NCI-H1092 treated with DMSO at 0.1 percent for 48 hours (cell line): ENCODE measurements at places on chromosomes 4 and X.
A peak's percentile ranks its signal among the peaks of the same experiment; 100 is the strongest.

DNA sequence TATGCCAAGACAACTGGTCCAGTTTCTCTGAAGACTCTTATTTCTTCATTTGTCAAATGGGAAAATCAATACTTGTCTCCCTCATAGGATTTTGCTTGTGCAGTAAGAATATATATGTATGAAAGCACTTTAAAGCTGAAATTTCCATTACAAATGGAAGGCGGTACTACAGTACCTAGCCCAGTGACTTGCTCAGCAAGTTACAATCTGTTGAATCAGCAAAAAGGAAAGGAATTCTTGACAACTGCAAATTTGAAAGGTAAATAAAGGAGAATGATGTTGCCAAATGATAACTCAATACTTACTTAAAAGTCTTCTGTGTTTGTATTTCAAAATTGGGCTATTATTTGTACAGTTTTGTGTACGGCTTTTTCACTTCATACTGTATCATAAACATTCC, 71.1 kb downstream of the PKD2 start:
- DNase-seq = no peak

- DNase-seq = no peak
These were observed 429.0 kb upstream of the NWD2 start for GRCh38 chr4:36815536-36815935.

DNA sequence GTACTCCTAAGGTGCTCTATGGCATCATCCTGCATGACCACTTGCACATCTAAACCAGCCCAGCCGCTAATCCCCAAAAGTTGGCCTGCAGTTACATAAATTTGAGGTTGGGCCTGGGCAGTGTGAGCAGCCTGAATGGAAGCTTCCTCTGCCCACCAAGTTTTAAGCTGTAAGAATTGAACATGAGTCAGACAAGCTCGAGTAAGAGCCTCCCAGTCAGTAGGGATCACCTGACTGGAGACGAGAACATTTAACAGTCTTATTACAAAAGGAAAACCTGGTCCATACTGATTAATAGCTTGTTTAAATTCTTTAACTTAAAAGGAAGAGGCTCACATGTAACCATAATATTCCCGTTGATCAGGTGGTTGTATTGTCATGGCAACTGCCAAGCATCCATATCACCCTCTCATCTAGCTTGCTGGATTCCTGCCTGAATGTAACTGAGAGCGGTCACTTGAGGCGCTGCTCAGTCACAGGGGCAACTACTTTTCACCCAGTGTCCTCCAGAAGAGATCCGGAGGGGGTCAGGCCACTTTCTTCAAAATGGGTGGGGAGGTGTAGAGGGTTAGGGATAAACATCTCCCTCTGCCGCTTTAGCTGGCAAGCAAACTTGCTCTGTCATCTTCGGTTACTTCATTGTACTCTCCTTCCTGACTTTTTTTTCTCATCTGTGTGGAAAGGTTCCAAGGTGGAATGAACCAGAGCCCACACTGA, 56.6 kb upstream of the WDR1 start:
- DNase-seq = peak; percentile 44

DNA sequence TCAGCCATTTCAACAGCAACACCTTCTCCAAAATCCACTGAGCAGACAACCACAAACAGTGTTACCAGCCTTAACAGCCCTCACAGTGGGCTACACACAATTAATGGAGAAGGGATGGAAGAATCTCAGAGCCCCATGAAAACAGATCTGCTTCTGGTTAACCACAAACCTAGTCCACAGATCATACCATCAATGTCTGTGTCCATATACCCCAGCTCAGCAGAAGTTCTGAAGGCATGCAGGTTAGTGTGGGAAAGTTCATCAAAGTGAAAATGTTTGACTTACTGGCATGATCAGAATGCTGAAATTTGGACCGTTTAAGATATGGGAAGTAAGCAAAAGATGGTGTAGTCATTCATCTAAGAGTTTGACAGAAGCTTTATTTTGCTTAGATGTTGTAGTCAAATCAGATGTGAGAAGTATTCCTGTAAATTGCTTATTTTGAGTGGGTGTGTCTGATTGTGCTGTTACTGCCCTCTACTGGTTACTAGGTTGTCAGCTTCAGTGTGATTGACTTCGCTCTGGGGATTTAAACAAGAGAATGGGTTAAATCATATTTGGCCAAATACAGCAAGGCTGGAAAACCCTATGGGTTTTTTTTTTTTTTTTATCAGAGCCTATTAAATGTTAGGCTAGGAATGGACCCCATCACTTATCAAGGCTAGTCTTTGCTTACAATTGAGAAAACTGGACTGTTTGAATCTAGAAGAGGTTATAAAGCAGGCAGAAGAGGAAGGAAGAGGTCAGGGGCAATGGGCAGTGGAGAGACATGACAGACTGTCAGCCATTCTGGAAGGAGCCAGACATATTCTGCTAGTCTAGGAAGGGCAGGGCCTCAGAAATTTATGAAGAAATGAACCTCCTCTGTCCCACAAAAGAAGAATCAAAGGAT, 130.3 kb downstream of the DIPK2B start:
- DNase-seq = peak; percentile 16

DNA sequence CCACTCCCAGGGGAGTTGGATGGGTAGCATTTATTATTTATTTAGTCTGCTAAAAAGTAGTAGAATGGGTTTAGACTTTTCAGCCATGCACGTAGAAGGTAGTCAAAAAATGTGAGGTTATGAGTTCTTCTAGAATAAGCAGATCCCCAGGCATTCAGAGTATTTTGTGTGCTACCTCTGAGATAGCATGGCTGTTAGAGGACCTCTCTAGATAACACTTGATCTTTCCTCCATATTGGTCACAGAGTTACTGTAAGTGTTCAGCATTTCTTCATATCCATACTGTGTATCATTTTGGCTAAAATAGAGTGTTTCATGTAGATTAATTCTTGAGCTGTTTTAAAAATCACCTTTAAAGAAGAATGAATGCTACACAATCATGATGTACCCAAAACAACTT, 58.4 kb downstream of the KLHL5 start:
- no peak for DNase-seq

GRCh38 chr4:76383001-76383400, 37.9 kb downstream of the CCDC158 start:
- no peak for DNase-seq

DNA sequence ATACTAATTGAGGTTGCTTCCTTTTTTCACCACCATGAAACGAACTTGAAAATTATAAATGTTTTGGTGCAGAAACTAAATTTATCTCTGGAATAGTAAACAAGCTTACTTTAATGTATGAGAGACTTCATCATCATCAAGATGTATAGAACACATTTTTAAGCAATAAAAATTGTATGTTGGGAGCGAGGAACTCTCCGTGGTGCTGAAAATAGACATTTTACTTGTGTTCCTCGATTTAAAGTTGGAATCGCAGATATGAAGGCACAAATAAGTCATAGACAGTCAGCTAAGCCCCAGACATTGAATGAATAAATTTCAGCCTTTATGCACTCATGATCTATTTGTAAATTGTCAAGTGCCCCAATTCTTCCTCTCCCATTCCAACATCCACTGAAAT, 310.7 kb downstream of the STK32B start:
- no peak for DNase-seq

DNA sequence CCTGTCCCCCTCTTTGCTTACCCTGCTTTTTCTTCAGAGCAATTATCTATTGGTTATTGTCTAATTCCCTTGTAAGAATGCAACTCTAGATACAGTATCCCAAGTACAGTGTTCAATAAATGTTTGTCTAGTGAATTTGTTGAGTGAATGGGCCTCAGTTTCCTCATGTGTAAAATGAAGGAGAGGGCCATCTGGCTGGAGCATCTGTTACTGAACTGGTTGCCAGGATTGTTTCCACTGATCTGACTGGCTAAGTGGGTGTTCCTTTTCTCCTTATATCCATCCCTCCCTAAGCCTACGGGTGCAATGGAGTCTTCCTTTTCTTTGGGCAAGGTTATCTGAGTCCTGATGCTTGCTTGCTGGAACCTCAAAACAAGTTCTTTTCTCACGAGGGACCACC, 185.2 kb upstream of the RPS6KA3 start:
- no peak for DNase-seq

DNA sequence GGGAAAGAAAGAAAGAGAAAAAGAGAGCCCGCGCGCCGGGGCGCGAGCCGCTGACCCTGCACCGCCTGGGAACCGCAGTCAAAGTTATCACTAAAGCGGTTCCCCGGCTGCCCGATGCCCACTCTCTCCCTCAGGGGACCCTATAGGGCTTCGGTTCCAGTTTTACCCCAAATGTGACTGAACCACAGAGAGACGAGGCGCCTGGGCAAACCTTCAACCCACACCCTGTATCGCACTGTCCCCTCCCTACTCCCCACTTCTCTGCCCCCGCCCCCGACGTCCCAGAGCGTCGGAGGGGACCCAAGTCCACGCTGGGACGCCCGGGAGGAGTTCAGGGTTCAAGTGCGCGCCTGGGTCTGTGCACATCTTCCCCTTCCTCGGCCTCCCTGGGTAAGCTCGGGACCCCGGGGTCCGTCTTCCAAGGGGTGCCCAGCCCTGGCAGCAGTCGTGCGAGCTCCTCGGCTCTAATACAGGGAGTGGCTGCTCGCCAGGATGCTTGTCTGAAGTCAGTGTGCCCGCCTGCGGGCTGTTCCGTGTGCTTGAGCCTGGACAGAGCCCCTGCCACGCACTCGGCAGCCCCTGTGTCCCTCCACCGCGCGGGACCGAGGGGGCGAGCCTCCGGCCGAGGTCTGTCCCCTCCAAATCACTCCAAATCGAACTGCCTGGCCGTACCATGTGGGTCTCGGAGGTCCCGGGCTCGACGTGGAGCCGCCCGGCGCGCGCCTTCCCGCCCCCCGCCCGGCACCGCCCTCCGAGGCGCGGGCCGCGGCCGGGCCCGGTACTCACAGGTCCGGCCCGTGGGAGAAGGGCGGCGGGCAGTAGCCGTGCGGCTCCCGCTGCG, 960 bp downstream of the TRPC3 start:
- DNase-seq = no peak

DNA sequence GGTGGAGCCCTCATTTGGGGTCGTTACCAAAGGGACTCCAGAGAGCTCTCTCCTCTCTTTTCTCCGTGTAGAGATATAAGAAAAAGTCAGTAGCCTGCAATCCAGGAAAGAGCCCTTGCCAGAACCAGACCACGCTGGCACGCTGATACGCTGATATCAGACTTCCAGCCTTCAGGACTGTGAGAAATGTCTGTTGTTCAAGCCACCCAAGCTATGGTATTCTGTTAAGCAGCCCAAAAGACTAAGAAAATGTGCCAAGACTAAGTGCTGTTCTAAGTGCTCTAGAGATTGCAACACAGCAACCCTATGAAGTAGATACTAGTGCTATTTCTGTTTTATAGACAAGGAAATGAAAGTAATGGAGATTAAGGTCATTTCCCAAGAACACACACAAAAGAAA, 205.7 kb downstream of the CAMK2D start:
- no peak for DNase-seq

GRCh38 chr4:16118090-16118489, 34.3 kb upstream of the PROM1 start:
- DNase-seq = peak; percentile 6

GRCh38 chr4:56656346-56656643, 24.8 kb downstream of the HOPX start:
- DNase-seq = no peak

- no peak for DNase-seq
These were observed 4.3 kb upstream of the FGG start for GRCh38 chr4:154616731-154617130.

DNA sequence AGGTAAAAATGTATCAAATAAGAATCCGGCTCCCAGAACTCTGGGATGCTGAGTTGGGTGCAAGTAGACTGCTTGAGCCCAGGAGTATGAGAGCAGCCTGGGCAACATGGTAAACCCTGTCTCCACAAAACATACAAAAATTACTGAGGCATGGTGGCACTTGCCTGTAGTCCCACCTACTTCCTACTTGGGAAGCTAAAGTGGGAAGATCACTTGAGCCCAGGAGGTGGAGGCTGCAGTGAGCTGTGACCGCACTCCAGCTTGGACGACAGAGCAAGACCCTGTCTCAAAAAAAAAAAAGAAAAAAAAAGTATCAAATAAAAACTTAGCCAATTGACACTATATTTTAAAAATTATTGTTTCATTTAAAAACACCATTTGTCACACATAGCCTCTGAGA, 84.4 kb downstream of the FBXW7 start:
- DNase-seq = no peak

DNA sequence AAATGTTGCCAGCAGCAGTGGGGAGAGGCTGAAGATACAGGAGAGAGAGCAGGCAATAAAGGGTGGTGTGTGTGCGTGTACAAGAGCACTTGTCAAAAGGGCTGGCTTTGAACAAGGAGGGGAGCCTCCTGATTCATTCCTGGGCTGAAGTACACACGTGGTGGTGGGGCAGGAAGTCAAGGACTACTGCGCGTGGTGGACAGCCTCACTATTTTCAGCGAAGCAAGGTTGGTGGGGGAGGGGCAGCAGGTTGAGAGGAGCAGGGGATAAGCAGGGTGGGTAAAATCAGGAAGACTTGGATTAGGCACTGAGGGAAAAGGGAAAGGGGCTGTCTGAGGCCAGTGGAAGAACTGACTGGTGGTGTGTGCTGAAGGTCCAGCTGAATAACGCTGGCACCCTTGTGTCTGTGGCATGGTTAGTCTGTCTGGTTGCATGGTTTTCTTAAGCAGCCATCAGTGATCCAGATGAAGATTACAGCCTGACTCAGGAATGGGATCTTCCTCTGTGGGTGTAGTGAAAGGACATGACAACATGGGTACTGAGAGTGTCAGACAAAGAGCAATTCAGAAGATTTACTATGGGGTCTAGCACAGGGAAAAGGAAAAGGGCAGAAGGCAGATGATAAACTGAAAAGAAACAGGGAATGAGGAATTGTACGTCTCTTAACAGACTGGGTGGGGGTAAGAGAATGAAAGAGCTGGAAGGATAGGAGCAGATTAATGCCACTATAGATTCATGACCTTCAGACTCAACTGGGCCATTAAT, 149.8 kb downstream of the CHM start:
- DNase-seq = no peak

DNA sequence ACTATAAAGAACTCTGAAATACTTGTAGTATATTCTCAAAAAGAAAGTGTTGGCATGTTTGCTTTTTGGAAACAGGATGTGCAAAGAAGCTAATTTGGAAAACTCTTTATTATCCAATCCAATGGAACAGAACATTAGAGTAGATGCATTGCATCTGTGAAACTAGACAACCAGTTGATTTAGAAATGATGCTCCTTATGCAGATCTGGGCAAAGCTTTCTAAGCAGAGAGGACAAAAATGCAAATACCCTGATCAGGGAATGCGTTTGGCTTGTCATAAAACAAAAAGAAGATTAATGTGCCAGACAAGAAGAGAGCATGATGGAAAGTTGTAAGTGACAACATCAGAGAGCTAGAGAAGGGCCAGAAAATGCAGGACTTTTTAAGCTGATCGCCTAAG, 142.3 kb downstream of the RCHY1 start:
- DNase-seq = no peak

GRCh38 chrX:8969378-8969777, 64.5 kb downstream of the FAM9B start:
- DNase-seq = no peak

- no peak for DNase-seq
These were observed 42.6 kb downstream of the SULT1B1 start for GRCh38 chr4:69717778-69718177.

DNA sequence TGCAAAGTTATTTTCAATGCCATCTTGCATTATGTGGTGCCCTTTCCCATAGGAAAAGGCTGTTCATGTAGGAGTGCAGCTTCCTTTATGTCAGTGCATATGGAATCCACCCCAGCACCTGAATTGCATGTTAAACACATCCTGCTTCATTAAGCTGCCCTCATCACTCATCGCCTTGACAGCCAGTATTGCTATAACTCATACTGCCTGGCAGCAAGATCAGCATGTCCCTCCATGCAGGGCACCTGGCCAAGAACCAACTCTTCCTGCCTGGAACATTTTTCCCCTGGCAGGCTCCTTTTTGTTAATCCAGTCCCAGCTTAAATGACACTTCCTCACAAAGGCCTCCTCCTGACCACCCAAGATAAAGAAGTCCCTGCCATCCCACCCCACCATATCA, 23.5 kb upstream of the CA5B start:
- DNase-seq = no peak
